ENCODE measurements at places on chromosomes 3 and 15.
A peak's percentile ranks its signal among the peaks of the same experiment; 100 is the strongest.

GRCh38 chr3:32857921-32858320 is 40.1 kb downstream of the TRIM71 start:
- no peak for DNase-seq

DNA sequence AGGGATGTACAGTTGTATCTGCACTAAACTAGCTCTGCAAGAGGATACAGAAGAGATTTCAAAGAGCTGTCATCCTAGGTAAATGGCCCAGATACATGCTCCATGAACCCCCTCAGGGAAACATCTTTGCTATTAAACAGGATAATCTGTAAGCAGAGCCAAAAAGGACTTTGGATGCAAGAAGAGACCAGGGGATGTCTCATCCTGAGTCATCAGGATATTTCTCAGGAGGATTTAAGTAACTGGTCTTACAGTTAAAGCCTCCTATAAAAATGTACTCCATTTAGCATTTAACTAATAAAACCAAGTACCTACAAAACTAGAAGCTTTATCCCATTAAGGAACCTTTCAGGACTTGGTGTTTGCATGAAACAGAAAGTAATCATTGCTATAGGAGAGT is 48.2 kb upstream of the PHLDB2 start:
- no peak for DNase-seq

DNA sequence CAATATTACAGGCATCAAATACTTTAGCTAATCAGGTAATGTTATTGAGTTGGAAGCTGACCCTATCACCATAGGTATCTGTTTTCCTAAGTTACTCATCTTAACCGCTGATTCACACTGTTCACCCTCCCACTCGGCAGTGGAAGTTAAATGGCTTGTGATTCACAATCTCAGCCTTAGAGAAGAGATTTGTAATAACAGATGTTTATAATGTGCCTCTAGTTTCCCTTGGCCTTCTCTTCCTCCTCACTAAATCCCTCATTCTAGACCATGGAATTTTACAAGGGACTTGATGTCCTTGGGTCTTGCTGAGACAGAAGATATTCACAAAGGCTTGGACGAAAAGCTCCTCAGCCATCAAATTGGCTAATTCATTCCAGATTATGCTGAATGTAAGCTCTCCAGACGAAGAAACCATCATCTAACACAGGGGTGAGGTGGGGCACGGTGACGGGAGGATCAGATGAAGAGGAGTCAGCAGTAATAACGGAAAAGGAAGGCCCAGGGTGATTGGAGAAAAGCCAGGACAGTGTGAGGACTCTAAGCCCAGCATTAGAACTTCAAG is 931.7 kb downstream of the MCTP2 start:
- DNase-seq: no peak

GRCh38 chr15:32715276-32715675 is 2.5 kb upstream of the GREM1 start:
- DNase-seq: no peak

- no peak for DNase-seq
Observed at GRCh38 chr15:64912379-64913325, 950 bp downstream of the ANKDD1A start.

GRCh38 chr3:191529992-191530391 is 69.0 kb downstream of the PYDC2 start:
- DNase-seq: no peak

DNA sequence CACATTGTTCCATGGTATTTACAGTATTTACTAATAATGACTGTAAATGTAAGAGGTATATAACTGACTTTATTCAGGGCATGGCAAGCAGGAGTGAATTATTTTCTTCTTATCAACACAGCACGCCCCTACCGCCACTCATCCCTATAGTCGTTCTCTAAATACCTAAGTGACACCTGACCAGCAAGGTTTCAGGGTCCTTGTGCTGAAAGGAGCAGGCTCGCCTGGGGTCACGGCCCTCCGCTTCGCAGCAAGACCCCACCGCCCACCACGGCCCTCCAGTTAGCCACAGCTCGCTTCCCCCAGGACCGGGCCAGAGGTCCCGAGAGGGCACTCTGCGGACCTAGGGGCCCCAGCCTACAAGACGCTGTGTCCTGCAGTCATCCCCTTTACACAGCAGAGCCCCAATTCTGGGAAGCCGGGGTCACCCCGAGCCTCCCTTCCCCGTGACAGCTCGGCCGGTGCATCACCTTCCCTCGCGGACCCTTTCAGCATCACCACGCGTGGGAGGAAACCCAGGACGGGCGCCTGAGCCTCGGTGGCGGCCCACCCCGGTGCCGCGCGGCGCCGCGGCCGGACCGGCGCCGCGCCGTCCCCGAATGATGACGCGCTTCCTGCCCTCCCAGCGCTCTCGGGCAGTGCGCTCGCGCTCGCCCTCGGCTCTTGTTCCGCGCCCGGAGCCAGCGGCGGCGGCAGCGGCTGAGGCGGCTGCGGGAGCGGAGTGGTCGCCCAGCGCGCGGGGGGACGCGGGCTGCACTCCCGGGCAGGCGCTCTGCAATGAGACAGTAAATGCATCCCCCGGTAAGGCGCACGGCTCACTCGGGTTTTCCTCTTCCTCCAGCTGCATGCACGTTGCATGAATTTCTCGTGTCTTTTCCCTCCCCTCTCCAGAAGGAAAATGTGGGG is 225.1 kb upstream of the C2CD4B start:
- peak; percentile 52 for DNase-seq

DNA sequence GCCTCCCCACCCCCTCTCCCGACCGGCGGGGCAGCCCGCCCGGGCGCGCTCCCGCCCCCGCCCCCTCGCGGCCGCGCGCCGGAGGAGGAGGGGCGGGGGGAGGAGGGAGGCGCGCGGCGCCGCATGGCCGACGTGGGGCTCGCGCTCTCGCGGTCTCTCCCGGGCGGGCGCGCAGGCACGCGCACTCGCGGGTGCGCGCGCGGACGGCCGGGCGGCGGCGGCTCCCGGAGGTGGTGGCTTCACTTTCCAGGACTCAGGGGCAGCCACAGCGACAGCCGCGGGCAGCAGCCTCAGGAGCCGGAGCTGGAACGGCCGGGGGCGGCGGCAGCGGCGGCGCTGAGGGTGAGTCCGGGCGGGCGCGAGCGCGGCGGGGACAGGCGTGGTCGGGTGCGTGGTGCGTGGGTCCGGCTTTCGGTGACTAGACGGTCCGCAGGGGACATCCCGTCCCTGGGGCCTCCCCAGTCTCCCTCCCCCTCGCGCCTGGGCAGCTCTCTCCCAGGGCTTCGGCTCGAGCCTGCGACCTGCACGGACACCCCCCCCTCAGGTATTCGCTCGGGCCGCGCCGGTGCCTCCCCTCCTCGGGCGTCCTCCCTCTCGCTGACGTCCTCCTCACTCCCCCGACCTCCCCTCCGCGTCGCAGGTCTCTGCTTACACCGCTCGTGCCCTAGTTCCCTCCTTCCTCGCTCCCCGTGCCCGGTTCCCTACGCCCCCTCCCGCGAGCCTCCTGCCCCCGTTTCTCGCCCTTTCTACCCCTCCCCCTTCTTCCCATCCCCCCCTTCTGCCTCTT is at the start of gene UBE2E2:
Gene UBE2E2, plus strand, starts transcription at position 407 of the 787 bp plus-strand sequence.
- DNase-seq: peak; percentile 1

GRCh38 chr15:41105348-41106334 is 10.4 kb downstream of the INO80 start:
- DNase-seq: no peak

DNA sequence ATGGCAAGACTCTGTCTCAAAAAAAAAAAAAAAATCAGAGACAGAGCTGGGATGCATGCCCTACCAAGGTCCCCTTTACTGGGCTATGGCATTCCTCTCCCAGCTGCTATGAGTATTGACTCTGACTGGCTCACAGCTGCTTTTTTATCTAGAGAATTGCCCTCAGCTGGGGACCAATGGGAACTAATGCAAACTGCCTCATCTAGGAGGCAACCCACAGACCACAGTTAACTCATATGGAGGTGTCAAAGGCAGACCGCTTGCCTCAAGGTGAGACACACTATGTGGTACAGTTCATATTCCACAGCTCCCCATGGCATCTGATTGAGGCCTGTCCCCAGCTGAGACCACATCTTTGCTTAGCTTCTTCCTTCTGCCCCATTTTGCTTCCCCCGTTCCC is 183.5 kb upstream of the EOMES start:
- DNase-seq: no peak

- peak; percentile 40 for DNase-seq
Observed at GRCh38 chr3:128794067-128794768, 68.2 kb downstream of the RAB7A start.
